ENCODE measurements at places on chromosomes 7 and 10. TPM values are rescaled to one million over a fixed set of nuclear protein-coding genes. Genes with fewer than 3 reads are reported as not detected.

DNA sequence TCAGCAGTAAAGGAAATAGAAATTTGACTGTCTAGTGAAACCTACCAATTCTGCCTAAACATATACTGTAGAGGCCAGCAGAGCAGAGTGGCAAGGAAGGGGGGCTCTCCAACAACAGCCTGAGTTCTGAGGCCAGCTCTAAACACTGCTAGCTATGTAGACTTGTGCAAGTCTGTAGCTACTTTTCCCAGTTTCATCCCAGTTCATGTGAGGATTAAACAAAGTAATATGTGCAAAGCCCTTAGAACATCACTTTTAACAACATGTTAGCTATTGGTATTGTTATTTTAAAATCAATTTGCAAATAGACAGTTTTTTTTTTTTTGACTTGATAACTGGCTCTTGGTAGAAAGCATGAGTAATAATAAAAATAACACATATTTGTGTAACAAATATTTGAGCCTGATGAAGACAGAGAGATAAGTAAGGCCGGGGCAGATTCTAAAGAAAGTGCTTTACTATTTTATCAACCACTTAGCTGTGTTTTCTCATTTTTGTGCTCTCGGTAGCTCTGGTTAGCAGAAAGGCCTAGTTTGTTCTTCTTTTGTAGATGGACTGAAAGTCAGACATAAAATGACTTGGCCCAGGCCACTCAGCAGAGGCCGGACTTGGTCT is 9.3 kb downstream of the CHST12 start:
- DNase-seq: peak; percentile 9

DNA sequence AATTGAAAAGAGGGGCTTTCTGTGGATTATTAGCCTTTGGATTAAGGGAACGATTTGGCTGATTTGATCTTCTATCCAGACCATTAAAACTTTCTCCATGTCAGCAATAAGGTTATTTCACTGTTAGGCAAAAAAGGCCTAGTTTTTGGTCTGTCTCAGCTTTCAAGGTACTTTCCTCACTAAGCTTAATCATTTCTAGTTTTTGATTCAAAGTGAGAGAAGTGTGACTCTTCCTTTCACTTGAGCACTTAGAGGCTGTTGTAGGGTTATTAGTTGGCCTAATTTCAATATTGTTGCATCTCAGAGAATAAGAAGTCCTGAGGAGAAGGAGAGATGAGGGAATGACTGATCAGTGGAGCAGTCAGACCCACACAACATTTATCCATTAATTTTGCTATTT is 596.0 kb upstream of the TPK1 start:
- no peak for DNase-seq

- no peak for DNase-seq
Observed at GRCh38 chr10:56142092-56142728, 218.8 kb downstream of the ZWINT start.

The SAP25 gene
- not detected for total RNA-seq
